ENCODE measurements at places on chromosomes 3 and 15.

- DNase-seq = peak; percentile 48
Measured at GRCh38 chr3:192843723-192844485, 73.8 kb downstream of the MB21D2 start.

DNA sequence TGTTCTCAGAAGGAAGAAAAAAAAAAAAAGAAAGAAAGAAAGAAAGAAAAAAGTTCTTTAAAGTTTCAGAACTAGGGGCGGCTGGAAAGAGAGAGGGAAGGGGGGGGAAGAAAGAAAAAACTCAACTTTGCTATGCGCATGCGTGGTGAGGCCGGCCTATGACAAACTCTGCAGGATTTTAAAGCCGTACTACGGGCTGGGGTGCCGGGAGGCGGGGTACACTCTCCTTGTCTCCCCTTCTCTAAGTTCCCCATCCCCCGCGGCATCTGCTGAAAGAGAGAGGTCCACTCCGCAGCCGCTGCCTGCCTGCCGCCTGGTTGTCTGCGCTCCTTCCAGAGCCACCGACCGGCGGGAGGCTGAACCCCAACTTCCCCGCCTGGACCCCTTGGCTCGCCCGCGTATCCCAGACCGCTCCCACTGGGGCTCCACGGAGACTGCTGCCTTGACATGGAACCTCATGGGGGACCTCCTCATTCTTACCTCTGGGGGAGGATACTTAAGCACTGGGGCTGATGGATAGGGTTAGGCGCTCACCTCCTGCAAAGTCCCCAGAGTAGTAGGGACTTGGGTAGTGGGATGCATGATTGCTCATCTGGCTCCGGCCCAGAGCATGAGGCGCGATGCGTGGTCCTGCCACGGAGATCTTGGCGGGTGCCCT, 1.4 kb upstream of the WNT5A start:
- DNase-seq = peak; percentile 74

- no peak for DNase-seq
Measured at GRCh38 chr3:184236636-184237035, 7.3 kb downstream of the VWA5B2 start.

GRCh38 chr3:77039606-77040171, at the start of gene ROBO2:
ROBO2 (plus strand) TSS chr3:77040099; CDS start chr3:77040786, 687 bp downstream.
- no peak for DNase-seq

GRCh38 chr15:89714775-89715174, 24.2 kb downstream of the WDR93 start:
- peak; percentile 6 for DNase-seq
